A673 (cell line): ENCODE measurements at places on chromosomes 2 and 18.
A peak's percentile ranks its signal among the peaks of the same experiment; 100 is the strongest.

DNA sequence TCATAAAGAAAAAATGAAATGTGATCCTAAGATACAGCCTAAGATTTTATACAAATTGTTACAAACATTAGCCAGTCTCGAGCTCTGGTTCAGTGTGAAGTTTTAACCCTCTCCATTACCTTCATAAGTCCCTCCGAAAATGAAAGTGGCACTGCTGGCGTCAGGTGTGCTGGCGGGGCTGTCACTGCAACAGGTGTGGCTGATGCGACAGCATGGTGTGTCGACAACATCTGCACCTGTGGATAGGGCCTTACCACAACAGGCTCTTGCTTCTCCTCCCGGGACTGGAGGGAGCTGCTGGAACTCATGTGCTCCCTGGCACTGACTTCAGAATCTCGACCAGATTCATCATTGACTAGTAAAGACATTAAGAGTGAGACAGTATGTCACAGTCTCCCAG is 10.3 kb downstream of the SAP130 start:
- H3K27ac ChIP-seq, result no peak overlapping the region
- peaks cover 50% of the 10 kb centered on the region for H3K36me3 ChIP-seq
- H3K4me3 ChIP-seq, result no peak overlapping the region
- H3K27me3 ChIP-seq, result no peaks in the 10 kb centered on the region
- no peaks in the 10 kb centered on the region for H3K4me1 ChIP-seq

DNA sequence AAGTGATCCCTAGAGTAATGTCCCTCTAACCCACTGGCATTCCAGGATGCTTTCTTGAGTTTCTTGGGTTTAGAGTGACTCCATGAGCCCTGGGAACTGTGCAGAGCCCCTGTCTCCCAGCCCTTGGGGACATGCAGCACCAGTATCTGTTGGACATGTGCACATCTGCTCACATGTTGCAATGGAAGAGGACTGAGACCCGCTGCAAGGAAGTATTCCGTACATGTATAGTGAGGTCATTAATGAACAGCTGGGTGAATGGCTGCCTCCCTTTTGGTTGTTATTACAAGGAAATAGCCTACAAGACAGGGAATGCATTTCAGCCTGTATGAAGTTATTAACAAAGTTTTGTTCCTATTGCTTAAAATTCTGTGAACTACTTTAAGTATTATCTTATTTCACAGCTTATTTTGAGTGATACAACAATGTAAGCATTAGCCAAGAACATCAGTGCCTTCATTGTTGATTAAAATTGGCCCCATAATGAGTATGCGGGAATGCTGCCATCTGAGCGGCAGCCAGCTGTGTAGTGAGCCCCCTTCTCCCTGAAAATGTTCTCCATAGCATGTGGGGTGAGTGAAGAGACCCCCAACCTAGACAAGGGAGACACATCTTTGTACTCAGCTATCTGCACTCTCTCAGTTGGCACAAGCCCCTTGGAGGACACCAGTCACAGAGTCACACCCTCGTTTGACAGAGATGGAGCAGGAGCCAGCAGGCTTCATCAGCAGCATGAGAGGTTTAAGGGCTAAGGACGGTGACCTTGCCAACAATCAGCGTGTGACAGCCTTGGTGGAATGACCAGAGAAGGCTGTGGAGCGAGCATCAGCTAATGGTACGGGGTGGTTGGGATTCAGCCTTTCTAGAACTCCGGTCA is 87.4 kb downstream of the FAM210A start:
- no peak overlapping the region for H3K27ac ChIP-seq
- no peaks in the 10 kb centered on the region for H3K27me3 ChIP-seq
- no peak overlapping the region for H3K4me3 ChIP-seq
- no peaks in the 10 kb centered on the region for H3K36me3 ChIP-seq
- no peak for DNase-seq
- H3K4me1 ChIP-seq, result no peaks in the 10 kb centered on the region

- no peak for DNase-seq
- peaks cover 7% of the 10 kb centered on the region for H3K27me3 ChIP-seq
- peaks cover 1% of the 10 kb centered on the region for H3K4me1 ChIP-seq
- H3K4me3 ChIP-seq, result no peak overlapping the region
- no peak overlapping the region for H3K27ac ChIP-seq
Measured at GRCh38 chr18:79531386-79531785, 135.7 kb downstream of the NFATC1 start.

GRCh38 chr2:54569745-54570301 is 113.7 kb downstream of the SPTBN1 start:
- no peak overlapping the region for H3K4me3 ChIP-seq
- peak overlapping the region; percentile 3 for H3K27ac ChIP-seq
- H3K4me1 ChIP-seq, result peaks cover 64% of the 10 kb centered on the region
- no peak for DNase-seq

DNA sequence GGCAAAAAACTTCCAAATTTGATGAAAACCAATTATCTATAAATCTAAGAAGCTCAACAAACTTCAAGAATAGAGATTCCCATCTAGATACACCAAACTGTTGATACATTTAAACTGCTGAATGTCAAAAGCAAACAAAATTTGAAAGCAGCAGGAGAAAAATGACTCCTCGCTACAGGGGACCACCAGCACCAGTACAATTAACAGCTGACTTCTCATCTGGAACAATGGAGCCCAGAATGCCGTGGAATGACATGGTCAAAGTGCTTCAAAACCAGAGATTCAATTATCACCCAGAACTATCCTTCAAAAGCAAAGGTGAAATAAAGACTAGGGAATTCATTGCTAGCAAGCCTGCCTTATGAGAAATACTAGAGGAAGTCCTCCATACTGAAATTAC is 11.6 kb downstream of the SRSF7 start:
- H3K4me3 ChIP-seq, result no peak overlapping the region
- H3K27ac ChIP-seq, result no peak overlapping the region
- H3K27me3 ChIP-seq, result no peaks in the 10 kb centered on the region
- peaks cover 43% of the 10 kb centered on the region for H3K4me1 ChIP-seq

- peaks cover 9% of the 10 kb centered on the region for H3K27me3 ChIP-seq
- H3K36me3 ChIP-seq, result no peaks in the 10 kb centered on the region
- DNase-seq, result no peak
Measured at GRCh38 chr2:239737144-239737463, 288.0 kb downstream of the NDUFA10 start.

GRCh38 chr2:158458617-158458920 is 1.8 kb downstream of the PKP4 start:
- no peak overlapping the region for H3K27ac ChIP-seq
- peaks cover 39% of the 10 kb centered on the region for H3K4me1 ChIP-seq
- peak overlapping the region; percentile 96 for H3K4me3 ChIP-seq
- H3K27me3 ChIP-seq, result no peaks in the 10 kb centered on the region
- DNase-seq, result no peak

- H3K36me3 ChIP-seq, result no peaks in the 10 kb centered on the region
- H3K27ac ChIP-seq, result no peak overlapping the region
- H3K27me3 ChIP-seq, result no peaks in the 10 kb centered on the region
- H3K4me3 ChIP-seq, result no peak overlapping the region
- no peak for DNase-seq
Measured at GRCh38 chr2:217639481-217639880, 363.3 kb downstream of the TNS1 start.

DNA sequence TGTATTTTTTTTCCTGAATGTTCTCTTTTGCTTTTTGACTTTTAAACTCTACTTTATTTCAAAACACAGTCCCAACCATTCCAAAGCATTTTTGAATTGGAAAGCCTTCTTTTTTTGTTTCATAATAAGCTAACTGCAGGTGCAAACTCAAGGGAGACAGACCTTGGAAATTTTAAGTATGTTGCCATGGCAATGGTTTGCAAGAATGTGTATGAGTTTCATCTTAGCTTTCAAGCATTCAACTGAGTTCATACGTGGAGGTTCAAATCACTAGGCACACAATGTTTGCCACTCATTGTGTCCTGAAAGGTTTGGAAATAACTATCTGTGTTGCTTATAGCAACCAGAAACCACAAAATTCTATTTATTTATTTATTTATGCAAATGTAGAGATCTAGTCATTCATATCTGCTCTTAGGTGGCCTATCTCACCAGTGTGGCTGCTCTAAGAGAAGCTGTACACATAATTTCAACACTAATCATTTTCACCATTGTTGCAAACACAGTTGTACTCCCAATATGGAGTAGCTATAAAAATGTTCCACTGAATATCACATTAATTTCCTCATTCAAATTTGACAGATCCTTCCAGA is 805.7 kb upstream of the FSHR start:
- no peak overlapping the region for H3K27ac ChIP-seq
- H3K4me3 ChIP-seq, result no peak overlapping the region
- no peaks in the 10 kb centered on the region for H3K27me3 ChIP-seq
- H3K4me1 ChIP-seq, result no peaks in the 10 kb centered on the region

- no peak overlapping the region for H3K27ac ChIP-seq
- H3K27me3 ChIP-seq, result no peaks in the 10 kb centered on the region
- DNase-seq, result no peak
- H3K4me1 ChIP-seq, result no peaks in the 10 kb centered on the region
Measured at GRCh38 chr18:55566456-55566935, 21.5 kb downstream of the TCF4 start.

- no peaks in the 10 kb centered on the region for H3K36me3 ChIP-seq
- no peaks in the 10 kb centered on the region for H3K27me3 ChIP-seq
- H3K27ac ChIP-seq, result no peak overlapping the region
- H3K4me1 ChIP-seq, result peaks cover 3% of the 10 kb centered on the region
Measured at GRCh38 chr2:123073371-123073770, 951.7 kb upstream of the CNTNAP5 start.

- H3K27ac ChIP-seq, result no peak overlapping the region
- H3K36me3 ChIP-seq, result no peaks in the 10 kb centered on the region
- DNase-seq, result no peak
- no peaks in the 10 kb centered on the region for H3K4me1 ChIP-seq
- peaks cover 3% of the 10 kb centered on the region for H3K27me3 ChIP-seq
Measured at GRCh38 chr18:11336241-11336640, 186.9 kb upstream of the PIEZO2 start.

DNA sequence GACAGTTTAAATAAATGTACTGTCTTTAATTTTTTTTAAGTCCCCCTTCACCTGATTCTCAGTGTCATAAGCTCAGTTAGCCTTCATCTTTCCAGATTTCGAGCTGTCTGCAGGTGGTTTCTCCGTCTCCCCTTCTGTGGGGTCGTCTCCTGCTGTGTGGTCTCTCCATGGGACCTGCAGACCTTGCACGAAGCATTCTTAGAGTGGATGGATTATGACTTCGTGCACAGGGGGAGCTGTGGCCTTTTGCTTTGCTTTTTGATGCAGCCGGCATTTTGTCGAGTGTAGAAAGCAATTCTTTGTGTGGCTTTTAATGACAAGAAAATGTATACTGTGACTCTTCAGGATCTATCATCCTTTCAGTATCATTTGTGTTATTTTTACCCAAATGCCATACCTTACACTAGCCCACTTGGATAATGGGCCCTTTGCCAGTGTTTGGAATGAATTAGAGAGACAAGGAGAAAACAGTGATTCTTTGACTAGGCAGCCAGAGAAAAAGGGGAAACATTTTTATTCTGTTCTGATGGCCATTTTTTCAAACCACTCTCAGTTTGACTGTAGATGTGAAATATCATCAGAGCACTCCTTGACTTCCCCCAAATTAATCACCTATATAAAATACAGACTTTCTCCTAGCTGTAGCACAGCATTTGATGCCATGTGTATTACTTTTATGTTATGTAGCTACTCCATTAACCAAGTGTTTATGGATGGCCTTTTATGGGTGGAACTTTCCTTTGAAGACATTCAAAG is 54.3 kb downstream of the ITGA6 start:
- no peaks in the 10 kb centered on the region for H3K36me3 ChIP-seq
- no peaks in the 10 kb centered on the region for H3K27me3 ChIP-seq
- no peak for DNase-seq
- H3K4me1 ChIP-seq, result no peaks in the 10 kb centered on the region

DNA sequence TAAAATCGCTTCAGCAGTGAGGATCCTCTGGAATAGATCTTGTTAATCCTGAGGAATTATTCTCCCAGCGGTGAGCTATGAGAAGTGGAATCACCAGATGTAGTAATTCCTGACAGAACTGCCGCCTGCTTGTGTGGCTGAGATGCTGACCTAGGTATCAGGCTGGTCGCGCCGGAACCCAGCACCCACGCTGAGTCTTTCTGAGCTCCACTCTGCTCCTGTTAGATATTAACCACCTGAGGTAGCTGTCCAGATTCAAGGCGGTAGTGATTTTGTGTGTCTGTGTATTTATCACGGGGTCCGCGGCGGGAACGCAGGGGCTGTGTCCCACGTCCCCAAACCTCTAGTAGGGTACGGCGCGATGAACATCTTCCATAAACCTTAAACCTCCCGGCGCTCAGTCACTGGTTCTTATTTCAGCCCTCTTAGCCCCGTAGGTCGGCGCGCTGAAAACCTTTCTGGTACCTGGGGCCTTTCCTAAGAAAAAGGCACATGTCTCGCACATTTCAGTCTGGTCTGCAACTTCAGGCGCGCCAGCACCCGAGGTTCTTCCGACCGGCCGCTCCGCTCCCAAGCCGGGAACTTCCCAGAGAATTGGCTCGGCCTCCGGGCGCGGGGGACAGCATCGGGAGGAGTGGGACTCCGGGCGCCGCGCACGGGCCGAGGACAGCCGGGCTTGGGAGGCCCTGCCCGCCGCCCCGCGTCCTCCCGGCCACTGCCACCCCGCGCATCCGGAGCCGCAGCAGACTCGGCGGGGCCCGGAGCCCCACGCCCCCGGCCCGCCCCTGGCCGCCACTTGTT is 542 bp upstream of the CNNM3 start:
- H3K27me3 ChIP-seq, result no peaks in the 10 kb centered on the region
- no peaks in the 10 kb centered on the region for H3K4me1 ChIP-seq
- no peaks in the 10 kb centered on the region for H3K36me3 ChIP-seq
- peak overlapping the region; percentile 83 for H3K4me3 ChIP-seq
- no peak for DNase-seq
- peak overlapping the region; percentile 72 for H3K27ac ChIP-seq

GRCh38 chr2:8259106-8259840 is 422.6 kb upstream of the ID2 start:
- no peaks in the 10 kb centered on the region for H3K36me3 ChIP-seq
- no peaks in the 10 kb centered on the region for H3K27me3 ChIP-seq
- no peak overlapping the region for H3K4me3 ChIP-seq
- no peaks in the 10 kb centered on the region for H3K4me1 ChIP-seq

- H3K27me3 ChIP-seq, result no peaks in the 10 kb centered on the region
- H3K4me3 ChIP-seq, result no peak overlapping the region
- no peak overlapping the region for H3K27ac ChIP-seq
Measured at GRCh38 chr2:167550448-167550847, 662.2 kb downstream of the XIRP2 start.

DNA sequence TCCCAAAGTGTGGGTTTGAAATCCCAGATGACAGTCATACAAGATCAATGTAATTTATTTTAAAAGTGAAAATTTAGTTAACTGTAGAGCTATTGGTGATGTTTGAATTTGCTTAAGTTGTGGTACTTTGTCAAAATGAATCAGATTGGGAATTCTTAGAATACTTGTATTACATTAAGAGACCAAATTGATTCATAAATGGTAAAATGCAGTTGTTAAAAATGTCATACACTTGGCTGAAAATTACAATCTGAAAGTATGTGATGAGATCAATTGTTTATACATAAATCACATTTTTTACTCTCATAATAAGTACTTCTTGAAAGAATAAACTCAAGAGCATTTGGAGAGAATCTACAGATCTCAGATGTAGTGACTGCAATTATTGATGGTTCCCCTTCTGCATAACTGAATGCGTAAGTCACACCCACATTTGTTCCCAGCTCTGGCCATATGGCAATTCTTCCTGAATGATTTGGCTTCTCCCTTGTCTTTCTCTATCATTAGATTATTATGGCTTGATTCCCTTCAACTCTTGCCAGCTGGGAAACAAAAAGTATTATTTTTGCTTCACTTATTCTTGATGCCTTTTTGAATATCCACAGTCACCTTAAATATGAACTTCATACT is 558.5 kb downstream of the CPS1 start:
- DNase-seq, result no peak
- H3K4me1 ChIP-seq, result no peaks in the 10 kb centered on the region
- H3K27ac ChIP-seq, result no peak overlapping the region
- H3K4me3 ChIP-seq, result no peak overlapping the region
- no peaks in the 10 kb centered on the region for H3K27me3 ChIP-seq

- H3K4me1 ChIP-seq, result peaks cover 4% of the 10 kb centered on the region
- H3K4me3 ChIP-seq, result no peak overlapping the region
- no peak overlapping the region for H3K27ac ChIP-seq
Measured at GRCh38 chr2:109021895-109022300, 32.9 kb upstream of the EDAR start.
